NCI-H187 (cell line): ENCODE measurements at places on chromosomes 5 and 9.

GRCh38 chr5:2466966-2467365 lies 284.5 kb downstream of the IRX2 start:
- no peak for DNase-seq

GRCh38 chr9:94638335-94639060 lies 820 bp downstream of the FBP1 start:
- no peak for DNase-seq

- DNase-seq: no peak
Measured at GRCh38 chr5:170562166-170562874, 58.5 kb downstream of the KCNIP1 start.

DNA sequence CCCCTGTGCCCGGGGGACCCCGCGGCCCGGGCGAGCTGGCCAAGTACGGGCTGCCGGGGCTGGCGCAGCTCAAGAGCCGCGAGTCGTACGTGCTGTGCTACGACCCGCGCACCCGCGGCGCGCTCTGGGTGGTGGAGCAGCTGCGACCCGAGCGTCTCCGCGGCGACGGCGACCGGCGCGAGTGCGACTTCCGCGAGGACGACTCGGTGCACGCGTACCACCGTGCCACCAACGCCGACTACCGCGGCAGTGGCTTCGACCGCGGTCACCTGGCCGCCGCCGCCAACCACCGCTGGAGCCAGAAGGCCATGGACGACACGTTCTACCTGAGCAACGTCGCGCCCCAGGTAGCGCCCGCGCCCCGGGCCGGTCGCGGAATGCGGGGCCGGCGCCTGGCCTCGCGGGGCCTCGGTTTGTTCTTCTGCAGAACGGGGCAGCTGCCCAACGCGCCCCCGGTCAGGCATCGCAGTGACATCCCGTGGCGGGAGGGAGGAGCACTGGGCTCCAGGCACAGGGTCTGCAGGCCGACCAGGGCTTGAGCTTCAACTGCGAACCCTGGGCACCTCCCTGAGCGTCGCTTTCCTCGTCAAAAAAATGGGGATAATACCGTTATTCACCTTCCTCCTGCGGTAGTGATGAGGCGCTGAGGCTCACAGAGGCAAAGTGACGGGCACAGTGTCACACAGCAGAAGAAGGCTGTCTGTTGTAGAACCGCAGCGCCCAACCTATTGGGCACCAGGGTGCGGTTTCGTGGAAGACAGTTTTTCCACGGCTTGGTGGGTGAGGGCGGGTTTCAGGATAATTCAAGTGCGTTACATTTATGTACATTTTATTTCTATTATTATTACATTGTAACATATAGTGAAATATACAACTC lies 777 bp downstream of the ENDOG start:
- DNase-seq: peak; percentile 42

- DNase-seq: no peak
Measured at GRCh38 chr5:133713751-133714150, 101.4 kb upstream of the FSTL4 start.

- DNase-seq: no peak
Measured at GRCh38 chr5:91499943-91500531, 116.9 kb upstream of the ARRDC3 start.

DNA sequence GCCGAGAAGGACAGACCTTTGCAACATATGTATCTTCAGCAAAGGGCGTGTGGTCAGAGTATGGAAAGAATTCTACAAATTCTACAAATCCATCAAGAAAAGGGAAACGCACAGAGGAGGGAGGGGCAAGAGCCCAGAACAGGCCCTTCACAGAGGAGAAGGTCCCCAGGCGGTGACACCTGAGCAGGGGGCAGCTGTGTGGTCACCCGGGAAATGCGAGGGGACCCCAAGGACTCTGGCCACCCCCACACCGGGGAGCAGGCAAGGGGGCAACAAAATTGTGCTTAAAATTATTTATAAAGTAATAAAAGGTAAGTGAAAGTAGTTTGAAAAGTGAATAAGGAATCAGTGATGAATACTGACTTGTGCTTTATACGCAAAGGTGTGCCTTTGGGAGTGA lies 17.6 kb downstream of the NACC2 start:
- DNase-seq: no peak

DNA sequence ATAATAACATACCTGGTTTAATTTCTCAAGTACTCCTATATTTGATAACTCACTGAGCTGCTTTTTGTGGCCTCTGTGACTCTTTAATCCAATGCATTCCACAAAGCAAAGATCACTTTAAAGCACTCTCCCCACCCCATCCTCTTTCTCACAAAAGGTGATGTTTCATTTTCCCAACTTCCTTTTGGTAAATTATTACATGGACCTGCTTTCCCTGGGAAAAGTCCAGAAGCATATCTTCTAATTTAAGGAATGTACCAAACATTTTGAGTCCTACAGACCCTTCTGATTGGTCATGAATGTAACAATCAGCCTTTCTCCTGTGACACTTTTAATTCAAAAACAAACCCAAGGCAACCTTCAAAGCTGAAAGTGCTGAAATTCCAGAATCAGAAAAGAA lies 71.1 kb downstream of the MLLT3 start:
- DNase-seq: no peak

DNA sequence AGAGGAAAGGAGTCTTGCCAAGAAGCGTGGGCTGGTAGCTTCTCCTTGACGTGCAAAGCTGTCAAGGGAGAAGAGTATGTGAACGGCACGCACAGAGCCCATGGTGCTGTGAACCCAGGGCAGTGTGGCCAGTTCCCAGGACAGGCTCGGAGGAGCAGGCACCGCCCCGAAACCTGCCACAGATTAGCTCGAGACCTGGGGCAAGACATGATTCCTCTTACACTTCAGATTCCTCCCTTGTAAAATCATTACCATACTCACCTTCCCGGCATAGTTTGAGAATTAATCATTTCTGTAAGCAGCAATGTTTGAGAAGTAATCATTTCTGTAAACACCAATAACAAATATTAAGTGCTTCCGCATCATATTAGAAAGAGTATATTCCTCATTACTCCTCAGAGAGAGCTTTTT lies 19.9 kb downstream of the GOLM1 start:
- no peak for DNase-seq

GRCh38 chr5:168377525-168377924 lies 86.1 kb downstream of the WWC1 start:
- DNase-seq: no peak

- DNase-seq: no peak
Measured at GRCh38 chr5:154770111-154770510, 14.9 kb downstream of the LARP1 start.

DNA sequence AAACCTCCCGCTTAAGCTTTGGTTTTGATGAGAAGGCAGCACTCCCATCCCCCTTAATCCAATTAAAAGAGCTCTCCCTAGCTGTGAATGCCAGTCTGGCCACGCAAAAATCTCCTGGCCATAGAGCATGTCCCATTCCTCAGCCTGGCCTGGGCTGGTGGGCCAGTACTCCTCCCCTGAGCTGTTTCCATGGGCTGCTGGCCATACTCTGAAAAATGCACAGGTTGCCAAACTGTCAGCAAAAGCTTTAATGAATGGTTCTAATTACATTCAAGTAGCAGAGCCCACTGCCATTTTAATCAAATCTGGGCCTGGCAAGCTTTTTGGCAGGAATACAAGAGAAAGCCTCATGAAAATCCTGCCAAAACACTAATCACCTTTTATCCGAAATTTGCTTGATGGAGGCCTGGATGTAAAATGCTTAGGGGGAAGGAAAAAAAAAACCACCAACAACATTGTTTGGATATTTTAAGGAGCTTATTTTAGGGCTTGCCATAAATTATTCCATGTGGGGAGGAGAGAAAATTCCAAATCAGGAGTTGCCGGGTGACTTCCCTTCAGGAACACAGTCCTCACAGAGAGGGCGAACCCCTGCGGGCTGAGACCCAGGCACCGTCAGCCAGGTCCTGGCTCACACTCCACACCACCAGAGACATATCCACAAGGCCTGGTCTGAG lies 243.3 kb downstream of the SEC61B start:
- no peak for DNase-seq

DNA sequence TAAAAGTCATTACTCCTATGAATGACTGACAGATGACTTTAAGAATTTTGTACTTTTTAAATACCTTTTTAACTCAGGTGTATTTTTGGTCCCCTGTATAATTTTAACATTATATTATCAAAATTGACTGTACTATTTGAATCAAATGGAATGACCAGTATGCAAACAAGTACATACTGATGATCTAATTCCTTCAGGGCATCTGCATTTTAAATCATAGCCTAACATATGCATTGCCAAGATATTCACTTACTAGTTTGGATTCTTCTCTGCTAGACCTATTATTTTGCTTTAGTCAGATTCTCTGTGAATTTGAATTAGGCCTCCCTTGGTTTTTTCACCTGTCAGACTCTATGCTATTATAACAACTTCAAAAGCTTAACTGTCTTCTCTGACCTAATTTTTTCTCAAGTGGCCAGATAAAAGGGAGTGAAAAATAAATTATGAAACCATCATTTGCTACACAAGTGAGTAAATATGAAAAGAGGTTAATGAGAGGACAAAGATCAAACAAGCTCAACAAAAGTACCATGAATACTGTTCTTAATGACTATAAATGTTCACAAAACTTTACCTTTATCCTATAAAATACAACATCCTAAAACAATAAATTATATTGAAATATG lies 1505.2 kb upstream of the CDH9 start:
- DNase-seq: no peak

DNA sequence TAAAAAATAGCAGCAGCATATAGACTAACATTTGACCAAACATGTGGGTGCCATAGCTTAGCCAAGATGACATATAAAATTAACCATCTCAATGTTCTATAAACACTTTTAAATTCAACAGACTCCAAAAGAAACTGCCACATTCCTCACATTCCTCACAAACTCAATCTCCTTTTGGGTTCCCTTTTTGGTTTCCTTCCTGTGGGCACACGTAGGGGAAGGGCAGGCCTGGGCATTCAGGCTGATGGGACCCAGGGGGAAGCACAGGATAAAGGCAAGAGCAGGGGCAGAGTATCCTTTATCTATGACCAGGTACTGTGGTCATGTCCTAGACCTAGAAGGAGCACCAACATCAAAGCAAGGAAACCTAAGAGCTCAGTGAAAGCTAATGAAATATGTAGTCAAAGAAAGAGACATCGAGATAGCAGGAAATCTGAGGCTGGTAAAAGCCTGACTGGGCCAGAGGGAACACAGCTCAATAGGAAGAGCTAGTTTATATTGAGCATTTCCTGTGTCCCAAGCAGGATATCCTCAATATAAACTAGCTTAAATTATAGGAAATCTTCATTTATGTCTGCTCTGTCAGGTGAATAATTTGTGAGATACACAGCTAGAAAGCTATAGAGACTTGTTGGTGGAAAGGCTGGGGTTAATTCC lies 13.6 kb upstream of the ERAP1 start:
- DNase-seq: no peak
